Stomach (tissue), 19 donors: ENCODE measurements at places on chromosomes 1 and 21.

DNA sequence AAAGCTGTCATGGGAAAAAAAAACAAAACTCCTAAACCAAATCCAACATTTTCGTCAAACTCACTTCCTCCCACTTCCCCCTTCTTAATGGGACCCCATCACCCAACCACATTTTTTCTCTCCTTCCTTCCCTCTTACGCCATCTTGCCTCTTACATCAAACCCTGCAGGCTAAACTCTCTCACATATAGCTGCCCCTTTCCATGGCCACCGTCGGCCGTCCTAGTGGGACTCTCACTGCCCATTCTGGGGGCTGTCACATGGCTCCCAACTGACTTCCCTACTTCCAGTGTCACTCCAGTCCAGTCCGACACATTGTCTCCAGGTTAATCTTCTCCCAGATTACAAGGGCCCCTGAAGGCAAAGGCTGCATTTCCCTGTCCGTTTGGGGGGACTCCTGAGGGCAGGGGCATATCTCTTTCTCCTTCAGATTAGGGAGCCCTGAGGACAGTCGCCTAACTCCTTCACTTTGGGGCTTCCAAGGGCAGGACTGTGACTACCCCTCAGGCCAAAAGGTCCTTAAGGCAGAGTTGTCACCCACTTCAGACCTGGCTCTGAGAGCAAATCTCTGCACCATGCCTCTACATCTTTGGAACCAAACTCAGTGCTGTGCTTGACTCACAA lies 658 bp downstream of the UBXN11 start:
- no peak for DNase-seq

- peak; percentile 73 for DNase-seq
Observed at GRCh38 chr1:241250465-241250864, 106.5 kb downstream of the RGS7 start.

DNA sequence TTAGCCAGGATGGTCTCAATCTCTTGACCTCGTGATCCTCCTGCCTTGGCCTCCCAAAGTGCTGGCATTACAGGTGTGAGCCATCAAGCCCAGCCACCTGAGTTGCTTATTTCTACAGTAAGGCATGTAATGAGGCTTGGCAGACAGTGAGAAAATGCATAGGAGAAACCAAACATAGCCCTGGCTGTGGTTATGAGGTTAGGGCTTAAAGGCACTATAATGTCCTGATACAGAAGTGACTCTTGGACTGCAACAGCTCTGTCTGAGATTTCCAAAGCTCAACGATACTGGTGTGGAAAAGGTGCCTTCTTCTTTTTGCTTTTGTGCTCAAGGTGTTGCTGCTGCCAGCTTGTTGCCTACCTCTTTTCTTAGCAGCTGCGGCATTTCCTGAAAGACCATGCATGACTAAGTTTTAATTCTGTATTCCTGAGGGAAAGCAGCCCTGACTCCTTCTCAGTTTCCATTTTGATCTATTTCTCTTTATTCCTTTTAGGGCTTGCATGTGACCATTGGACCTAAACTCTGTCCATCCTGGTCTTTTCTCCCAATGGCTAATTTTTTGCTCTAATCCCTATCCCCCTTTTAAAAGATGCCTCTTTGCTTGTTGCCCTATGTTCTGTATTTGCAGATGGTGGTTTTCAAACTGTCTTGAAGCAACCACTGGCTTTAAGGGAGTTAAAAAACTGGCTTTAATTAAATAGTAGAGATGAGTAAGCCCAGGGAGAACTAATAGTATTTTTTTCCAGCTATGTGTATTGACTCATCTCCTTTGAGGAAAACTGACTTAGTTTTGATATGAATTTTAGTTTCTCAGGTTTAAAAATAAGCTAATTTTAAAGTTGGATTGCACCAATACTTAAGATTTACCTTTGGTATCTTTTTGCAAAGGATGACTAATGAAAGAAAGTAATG lies 70.3 kb downstream of the KIF1B start:
- no peak for DNase-seq

GRCh38 chr1:225995919-225996864 lies 3.0 kb downstream of the SDE2 start:
- no peak for DNase-seq

GRCh38 chr21:33396951-33397350 lies 6.3 kb upstream of the IFNGR2 start:
- no peak for DNase-seq

DNA sequence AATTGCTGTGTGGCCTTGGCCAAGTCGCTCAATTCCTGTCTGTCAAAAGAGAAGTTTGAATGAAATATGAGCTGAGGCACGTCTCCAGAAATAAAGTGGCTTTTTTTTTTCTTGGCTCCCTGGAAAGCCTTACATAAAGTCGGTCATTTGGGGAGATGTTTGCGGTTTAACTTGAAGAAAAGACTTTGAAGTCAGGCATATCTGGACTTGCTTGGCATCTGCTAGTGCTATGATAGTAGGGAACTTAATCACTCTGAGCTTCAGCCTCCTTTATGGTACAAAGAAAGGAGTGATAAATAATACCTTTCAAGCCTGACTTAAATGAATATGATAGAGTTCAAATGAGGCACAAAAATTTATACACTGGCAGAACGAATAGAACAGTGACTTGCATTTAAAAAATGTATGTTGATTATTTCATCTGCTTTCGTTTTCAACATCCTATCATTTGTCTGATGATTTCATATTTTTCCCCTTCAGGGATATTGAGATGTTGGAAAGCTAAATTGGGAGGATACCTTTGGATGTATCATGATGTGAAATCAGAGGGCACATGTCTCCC lies 60.2 kb downstream of the FASLG start:
- DNase-seq = no peak

DNA sequence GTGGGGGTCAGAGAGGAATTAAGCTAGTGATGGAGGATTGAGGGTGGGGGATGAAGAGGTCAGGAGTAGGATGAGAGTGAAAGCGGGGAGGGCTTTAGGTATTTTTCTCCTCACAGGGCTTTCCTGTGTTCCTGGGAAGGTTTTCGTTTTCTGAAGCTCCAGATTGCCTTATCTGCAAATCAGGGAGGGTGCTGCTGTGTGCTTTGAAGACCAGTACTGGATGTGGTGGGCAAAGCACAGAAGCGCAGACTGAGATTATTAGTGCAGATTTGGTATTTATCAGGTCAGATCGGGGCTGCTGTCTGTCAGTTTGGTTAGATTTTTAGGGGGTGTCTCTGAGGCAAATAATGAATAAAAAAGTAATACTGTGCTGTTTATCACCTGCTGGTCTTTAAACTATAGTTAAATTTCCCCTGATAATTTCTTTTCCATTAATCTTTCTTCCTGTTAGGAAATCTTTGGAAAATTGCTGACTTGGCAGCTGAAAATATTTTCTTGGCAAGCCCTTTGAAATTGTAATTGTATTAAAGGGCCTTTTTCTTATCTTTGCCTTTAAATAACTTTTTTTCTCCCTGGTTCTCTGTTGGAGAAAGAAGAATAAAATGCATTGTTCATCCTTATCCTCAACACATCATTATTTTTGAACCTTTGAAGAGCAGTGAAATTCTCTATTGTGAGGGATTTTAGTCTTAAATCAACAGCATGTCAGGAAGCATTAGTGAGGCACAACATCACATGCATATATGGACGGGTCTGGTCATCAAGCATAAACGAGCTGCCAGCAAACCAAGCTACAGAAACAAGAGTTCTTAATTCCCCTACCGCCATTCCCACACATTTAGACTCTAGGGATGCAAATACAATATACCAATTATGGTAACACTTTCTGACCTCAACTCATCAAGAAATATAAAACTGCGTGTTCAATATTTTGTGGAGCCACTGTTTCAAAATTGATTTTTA lies 139.6 kb downstream of the S1PR1 start:
- no peak for DNase-seq

DNA sequence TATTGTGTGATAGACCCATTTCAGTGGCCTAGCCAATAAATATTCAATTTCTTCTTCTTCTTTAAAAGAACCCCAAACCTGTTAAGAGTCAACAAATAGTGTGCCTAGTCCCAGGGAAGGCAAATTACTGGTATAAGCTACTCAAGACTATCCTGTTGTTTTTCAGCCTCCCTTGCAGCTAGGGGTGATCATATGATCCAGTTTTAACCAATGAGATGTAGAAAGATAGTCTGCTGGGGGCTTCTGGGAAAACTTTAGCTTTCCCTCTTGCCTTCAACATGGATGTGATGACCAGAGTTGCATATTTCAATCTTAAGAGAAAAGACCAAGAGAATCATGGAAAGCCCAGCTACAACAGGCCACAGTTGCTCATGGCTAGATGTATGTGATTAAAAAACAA lies 4.7 kb upstream of the NUP210L start:
- no peak for DNase-seq
